ENCODE measurements at places on chromosomes 11 and 22.

DNA sequence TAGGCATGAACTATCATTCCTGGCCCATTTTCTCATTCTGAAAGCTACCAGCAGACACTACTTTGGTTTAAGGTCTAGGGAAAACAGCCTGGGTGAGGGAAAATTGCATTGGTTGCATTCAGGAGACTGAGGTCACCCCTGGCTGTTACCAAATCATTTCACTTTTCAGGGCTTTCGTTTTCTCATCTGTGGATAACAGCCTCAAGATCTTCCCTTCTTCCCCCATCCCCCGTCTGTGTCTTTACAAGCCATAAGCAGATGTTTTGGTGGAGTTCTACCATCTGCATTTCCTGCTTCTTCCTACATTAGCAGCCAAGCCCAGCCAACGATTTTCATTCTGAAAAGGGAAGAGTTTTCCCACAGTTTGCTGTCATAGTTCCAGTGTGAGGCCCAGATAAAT, 130.4 kb downstream of the HIPK3 start:
- DNase-seq = no peak

DNA sequence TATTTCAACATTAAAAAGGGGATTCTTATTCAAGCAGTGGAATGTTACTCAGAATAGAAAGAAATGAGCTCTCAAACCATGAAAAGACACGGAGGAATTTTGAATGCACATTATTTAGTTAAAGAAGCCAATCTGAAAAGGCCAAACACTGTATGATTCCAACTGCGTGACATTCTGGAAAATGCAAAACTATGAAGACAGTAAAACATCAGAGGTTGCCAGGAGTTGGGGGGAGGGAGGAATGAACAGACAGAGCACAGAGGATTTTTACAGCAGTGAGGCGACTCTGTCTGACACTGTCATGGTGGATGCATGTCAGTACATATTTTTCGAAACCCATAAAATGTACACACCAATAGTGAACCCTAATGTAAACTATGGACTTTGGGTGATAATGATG, 22.9 kb upstream of the THY1 start:
- DNase-seq = no peak

DNA sequence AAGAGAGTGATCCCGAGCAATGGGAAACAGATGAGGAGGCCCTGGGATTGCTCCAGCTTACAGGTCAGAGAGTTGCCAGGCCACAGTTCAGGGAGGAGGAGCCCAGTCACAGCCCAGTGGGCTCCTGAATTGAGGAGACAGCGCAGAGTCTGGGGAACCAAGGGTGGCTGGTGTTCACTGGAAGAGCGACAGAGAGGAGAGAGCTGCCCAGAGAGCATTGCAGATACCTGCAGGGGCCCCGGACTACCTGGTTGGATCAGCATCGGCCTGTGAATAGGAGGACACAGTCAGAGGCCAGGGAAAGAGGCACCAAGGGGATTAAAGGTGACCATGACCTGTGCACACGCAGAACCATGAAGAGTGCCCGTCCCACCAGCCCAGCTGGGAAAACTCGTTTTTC, 648.6 kb downstream of the TBC1D22A start:
- DNase-seq = no peak

- DNase-seq = no peak
Observed at GRCh38 chr11:1520209-1520662, 33.7 kb upstream of the MOB2 start.

- DNase-seq = no peak
Observed at GRCh38 chr11:17531636-17532113, 12.5 kb downstream of the USH1C start.
